Activated gamma-delta T cell treated with anti-CD3 and anti-CD28 coated beads, Interleukin-2, amount 50 U/mL, for 16 hours (primary cell): ENCODE measurements at places on chromosomes 11 and 22.

DNA sequence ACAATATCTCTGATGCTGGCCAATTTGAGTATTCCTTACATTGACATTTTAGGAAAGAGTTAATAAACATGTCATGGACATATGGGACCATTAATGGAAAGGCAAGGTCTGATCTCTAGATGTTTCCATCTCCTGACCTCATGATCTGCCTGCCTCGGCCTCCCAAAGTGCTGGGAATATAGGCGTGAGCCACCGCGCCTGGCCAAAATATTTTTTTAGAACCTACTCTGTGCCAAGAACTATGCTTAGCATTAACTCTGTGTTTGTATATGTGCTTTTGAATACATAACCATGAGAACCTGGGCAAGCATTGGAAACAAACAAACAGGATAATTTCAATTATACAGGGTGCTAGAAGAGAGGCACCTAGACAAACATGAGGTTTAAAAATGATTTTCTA is 123.2 kb downstream of the ATG16L2 start:
- DNase-seq, result no peak

DNA sequence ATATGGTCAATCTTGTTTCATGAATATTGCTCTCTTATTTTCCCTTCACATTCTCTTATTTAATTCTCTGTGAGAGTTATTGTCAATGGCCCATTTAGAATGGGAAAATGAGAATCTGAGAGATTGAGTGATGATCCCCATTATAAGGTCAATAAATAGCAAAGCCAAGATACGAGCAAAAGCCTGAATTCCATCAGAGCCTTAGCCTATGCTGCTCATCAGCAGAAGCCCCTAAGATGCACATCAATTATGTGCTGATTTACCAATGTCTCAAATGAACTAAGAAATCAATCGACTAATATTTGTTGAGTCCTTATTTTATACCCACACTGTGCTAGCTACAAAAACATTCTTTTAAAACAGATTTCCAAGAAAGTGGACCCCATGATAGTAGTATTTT is 330.8 kb upstream of the DDI1 start:
- DNase-seq, result no peak

- no peak for DNase-seq
Observed at GRCh38 chr11:134406264-134407185, 5.5 kb downstream of the B3GAT1 start.

DNA sequence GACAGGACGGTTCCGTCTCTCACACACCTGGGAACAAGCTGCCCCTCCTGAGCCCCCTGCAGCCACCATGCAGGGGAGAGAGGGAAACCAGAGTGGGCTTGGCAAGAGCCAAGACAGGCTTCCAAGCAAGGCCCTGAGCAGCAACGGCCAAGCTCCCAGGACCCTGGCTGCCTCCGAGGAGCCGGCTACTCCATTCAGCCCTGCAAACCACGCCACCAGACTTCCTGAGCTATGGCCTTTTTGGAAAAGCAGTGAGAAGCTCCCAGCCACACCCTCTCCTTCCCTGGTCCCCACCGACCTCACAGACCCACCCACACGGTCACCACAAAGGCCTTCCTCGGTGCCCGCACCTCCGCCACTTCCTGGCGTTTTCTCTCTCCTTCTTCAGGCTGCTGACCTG is 479.0 kb downstream of the BRD1 start:
- DNase-seq, result no peak

- DNase-seq, result no peak
Observed at GRCh38 chr11:122963961-122964360, 17.7 kb downstream of the BSX start.

DNA sequence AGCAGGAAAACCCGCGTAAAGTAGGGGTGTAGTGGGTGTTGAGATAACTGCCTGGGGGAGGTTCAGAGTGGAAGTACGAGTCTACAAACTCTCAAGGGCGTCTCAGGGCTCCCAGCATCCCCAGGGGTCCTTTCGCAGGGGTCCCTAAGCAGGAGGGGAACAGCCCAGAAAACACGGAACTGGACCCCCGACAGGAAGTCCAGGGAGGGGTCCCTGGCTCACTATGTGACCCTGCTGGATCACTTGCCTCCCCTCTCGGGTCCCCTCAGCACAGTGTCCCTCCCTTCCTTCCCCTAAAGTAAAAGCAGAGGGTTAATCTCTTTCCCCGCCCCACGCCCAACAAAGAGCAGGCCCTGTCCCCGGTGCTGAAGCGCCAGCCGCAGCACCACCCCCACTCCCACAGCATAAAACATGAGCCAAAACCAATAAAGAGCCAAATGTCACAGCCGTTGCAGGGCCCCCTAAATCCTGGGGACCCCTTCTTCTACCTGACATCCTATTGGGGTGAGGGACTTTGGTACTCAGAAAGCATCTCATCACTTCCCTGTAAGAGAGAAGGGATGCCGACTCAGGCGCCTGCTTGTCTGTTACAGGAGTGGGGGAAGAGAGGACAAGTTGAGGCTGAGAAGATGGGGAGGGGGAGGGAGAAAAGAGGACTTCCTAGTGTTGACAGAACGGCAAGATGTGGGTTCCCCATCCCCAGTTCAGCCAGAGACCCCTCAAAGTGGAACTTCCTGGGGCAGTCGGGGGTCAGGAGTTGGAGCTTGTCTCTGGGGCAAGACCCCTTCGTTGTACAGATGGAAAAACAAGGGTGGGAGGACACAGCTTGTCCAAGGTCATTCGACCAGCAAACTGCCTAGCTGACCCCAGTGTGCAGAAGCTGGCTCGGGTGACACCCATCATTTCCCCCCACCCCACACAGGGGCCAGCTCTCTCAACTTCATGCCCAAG is 1.4 kb upstream of the NEFH start:
- no peak for DNase-seq

- no peak for DNase-seq
Observed at GRCh38 chr11:64372802-64373597, 14.0 kb downstream of the RPS6KA4 start.

- no peak for DNase-seq
Observed at GRCh38 chr11:94658888-94659287, 91.7 kb downstream of the PIWIL4 start.
